Muscle of arm (tissue), 14 donors: ENCODE measurements at places on chromosomes 2 and 18.

GRCh38 chr2:159564081-159564480, 52.3 kb downstream of the BAZ2B start:
- no peak for DNase-seq

DNA sequence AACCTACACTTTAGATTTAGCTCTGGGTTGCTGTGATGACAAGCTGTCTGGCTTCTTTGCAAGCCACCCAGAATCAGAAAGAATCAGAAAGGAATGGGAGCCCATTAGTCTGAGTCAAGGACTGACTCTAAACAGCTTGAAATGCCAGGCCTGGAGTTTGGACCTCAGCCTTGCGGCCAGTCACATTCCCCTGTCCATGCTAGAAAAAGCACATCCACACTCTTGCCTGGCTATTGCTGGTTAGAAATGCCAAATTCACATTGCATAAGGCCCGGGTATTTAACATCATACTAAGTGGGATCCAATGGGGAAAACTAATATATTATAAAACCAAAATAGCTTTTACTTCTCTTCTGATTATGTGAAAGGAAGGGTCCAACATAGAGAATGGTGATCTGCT, 756.8 kb upstream of the KLHL29 start:
- DNase-seq = no peak

DNA sequence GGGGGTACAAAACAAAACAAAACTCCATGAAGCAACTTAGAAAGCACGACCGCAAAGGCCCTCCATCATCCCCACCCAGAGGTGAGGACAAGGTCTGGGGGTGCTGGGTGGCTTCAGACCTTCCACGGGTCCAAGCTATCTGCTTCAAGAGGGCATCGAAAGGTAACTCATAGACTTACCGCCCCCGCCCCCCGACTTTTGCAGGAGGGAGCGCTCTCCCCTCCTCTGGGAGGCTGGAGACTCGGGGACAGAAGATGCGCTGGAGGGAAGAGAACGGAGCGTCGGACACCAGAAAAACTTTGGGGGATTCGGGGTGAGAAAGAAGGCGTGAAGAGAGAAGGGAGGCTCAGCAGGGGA, 300 bp upstream of the STON1 start:
- DNase-seq = no peak

DNA sequence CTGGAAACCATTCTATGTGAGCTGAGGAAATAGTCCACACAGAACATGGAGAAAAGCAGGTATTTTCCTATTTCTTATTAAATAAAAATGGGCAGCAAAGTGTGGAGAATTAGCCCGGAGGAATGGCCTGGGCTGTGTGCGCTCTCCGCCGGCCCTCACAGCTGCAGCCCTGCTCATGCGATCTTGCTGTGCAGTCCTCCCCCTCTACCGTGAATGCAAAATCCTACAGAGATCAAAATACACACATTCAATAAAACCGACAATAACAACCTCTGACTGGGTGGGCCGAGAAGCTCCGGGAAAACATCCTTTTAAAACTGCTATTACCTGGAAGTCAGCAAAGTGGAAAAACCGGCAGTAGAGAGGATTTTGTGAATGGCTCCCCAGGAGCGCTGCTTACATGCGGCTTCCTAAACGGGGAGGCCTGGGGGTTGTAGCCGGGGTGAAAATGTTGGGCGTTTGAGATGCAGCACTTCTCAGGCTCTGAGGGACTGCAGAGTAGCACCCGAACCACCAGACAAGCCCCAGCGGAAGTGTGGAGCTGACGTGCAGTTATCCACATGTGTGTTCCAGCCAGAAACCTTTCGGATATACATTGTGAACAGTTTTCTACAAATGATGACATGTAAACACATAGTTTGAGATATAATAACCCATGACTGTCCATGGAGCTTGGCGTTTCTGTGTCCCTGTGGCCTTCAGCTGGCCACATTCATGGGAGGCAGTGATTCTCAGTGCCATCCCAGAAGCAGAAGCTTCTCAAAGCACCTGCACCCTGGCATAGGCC, 94.2 kb upstream of the ALKAL2 start:
- DNase-seq = no peak

DNA sequence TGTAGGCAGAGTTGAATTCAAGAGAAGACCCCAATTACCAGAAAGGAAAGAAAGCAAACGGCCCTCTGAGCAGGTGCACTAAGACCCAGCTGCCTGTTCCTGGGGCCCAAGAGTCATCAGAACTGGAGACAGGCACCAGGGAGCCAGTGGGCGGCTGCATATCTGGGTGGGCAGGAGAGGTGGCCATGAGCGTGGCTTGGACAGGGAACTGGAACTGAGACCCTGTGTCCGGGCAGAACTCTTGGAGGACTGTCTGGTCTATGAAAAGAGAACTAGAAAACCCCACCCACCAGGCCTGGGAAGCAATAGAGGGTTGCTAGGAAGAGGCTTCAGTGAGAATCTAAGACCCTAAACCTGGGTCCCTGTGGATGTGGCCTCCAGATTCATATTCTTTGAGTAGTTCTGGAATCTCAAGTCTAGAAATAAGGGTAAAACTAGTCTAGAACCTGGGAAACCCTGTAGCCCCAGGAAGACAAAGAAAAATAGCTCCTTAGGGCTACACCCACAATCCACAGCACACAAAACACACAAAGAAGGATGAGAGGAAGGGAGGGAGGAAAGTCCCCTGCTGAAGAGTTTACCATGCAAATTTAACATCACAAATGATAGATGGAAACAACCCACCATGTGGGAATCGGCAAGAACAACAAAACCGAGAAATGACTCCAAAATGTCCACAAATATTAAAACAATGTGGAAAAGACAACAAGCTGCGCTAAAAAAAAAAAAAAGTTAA, 147.0 kb downstream of the HDAC4 start:
- no peak for DNase-seq

DNA sequence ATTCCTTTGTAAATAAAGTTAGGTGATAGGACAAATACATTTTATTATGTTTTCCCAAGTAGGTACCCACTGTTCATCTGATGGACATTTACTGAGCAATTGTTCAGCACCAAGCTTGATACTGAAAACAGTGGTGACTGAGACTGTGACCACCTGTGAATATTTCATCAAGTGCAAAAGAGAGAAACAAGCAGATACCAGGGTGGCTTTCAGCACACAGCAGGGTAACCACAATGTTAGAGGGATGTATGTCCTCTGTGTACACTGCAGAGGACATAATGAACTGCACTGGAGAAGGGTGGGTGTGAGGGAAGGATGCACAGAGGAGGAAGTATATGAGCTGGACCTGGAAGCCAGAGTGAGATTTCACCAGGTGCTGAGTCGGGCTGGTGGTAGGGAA, 411.8 kb downstream of the RAD51AP2 start:
- DNase-seq = no peak

DNA sequence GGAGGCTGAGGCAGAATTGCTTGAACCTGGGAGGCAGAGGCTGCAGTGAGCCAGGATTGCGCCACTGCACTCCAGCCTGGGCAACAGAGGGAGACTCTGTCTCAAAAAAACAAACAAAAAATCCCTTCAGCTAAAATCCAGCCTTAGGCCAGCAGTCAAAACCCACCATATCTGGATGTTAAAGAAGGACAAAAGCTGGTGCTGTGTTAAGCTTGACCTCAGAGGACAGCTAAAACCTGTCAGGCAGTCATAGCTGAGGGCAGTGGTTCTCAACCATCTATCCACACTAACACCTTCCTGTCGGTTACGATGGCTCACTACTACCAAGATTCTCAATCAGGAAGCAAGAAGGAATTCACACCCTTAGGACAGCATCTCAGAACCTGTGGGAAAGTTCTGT, 9.6 kb downstream of the PTRHD1 start:
- no peak for DNase-seq

GRCh38 chr18:31942291-31942998, 483 bp downstream of the TRAPPC8 start:
- DNase-seq = no peak
